C1 segment of cervical spinal cord (tissue), 14 donors: ENCODE measurements at places on chromosomes 4 and X.

GRCh38 chrX:10983526-10983925, 127.6 kb upstream of the HCCS start:
- no peak for DNase-seq

DNA sequence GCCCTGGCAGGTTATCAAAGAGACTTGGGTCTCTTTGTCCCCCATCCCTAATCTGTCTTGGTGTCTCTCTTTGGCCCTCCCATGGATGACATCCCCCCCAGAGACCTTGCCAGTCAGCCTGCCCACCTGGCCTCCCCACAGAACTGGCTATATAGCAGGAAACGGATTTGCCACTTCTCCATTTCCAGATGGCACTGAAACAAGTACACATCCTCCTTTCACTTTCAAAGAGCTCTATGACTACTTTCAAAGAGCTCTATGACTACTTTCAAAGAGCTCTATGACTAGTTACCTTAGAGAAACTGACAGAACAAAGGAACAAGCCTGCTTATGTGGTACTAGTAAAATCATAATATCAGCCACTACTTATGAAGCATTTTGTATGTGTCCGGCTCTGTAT, 175.3 kb downstream of the MAML3 start:
- no peak for DNase-seq

GRCh38 chr4:7546152-7546808, 111.5 kb upstream of the PSAPL1 start:
- DNase-seq: no peak

GRCh38 chr4:27304751-27305150, 444.1 kb downstream of the STIM2 start:
- DNase-seq: no peak

GRCh38 chrX:18721683-18722499, 14.4 kb downstream of the PPEF1 start:
- peak; percentile 1 for DNase-seq

DNA sequence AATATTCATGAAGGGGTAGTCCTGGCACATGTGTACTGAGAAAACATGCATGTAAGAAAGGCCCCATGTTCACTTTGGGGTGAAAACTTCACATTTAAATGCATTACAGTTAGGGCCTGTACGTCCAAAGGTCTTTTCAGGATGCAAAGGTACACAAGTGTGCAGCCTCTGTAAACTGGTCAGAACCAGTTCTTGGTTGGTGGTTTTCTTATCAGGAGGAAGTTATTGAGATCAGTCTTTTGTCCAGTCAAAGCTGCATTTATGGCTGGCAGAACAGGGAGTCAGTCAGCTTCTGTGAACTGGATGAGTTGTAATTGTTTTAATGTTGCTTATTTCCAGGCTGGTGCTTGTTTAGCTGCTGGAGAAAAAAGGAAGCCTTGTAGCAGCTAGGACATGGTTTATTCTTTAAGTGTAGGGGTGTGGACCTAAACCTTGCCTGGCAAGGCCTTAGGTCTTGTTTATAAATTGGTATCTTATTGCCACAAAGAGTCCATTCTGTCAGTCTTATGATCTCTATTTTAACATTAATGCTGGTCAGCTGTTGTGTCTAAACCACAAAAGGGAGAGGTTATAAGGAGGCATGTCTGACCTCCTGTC, 1906.6 kb upstream of the TENM3 start:
- no peak for DNase-seq

GRCh38 chr4:151031831-151032605, 16.9 kb upstream of the LRBA start:
- no peak for DNase-seq

DNA sequence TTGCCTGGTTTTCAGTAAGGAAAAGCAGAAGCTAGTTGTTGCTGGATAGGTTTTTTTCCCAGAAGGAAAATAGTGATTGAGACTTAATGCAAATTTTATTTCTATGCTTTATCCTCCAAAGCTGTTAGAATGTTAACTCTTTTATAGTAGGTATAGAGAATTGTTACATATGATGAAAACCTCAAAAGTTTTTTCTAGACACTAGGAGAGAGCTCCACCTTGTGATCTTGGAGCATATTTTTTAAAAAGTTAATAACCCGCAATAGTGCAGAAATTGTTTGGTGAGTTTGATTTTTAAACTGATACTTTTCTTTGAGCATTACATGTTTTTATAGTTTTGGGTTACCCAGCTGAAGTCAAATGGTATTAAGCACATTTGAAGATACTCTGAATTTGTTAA, 56.5 kb downstream of the STAG2 start:
- DNase-seq: no peak

DNA sequence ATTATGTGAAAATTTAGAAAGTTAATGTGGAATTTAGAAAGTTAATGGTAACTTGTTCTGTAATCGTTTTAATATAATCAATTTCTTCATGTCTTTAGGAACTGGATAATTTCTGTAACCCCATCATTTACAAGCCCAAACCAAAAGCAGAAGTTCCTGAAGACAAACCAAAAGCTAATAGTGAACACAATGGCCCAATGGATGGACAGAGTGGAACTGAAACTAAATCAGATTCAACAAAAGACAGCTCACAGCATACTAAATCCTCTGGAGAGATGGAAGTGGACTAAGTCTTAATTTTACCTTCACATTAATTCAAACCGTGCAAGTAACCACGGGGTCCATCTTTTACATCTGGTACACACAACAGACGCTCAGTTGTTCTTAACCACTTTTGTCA, 48.1 kb upstream of the PLK4 start:
- no peak for DNase-seq

DNA sequence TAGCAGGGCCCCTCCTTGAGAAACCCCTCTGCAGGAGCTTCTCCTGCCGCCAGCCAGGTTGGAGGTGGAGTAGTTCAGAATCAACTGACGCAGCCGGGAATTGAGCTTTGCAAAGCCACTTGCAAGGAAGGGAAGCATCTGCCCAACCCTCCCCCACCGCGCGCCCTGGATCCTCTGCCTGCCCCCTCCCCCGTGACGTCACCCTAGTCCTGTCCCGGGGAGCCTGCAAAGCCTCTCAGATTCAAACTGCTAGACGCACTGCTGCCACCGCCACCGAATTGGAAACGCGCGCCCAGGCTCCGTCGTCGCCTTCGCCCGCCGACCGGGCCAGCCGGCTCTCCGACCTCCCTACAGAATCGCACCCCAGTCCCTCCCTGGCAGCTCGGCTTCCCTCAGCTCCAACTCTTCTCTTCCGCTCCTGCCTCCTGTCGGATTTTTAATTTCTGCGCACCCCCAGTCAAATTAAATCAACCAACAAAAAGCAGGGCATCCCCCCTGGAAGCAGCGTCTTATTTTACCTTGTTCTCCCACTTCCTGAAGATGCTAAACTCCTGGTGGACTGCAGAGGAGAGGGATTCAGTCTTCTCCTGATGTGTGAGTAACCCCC, 3.8 kb downstream of the SLITRK2 start:
- DNase-seq: peak; percentile 38
